NCI-H1417 treated with DMSO at 0.1 percent for 48 hours (cell line): ENCODE measurements at places on chromosomes 1 and 21.

GRCh38 chr1:244654108-244655038 lies 1.4 kb downstream of the DESI2 start:
- DNase-seq: no peak

DNA sequence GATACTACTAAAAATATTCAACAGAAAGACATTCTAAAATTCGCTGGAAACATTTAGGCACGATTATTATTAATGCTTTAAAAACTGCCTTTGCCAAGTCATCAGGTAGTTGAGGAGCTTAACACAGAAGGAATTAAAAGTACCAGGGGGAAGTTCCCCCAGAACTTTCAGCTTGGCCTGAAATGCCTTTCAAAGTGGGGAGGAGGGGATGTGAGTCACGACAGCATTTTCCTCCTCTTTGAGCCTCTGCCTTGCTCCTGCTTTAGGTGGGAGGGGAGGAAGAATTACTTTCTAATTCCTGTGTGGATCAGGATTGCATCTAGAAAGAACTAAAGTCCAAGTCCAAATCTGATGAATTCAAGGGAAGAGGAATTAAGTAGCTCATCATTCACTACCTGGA lies 183.7 kb downstream of the CLIC6 start:
- DNase-seq: no peak

GRCh38 chr1:11868331-11868980 lies 9.7 kb upstream of the NPPB start:
- DNase-seq: no peak

GRCh38 chr1:169765580-169766331 lies 29.0 kb downstream of the METTL18 start:
- DNase-seq: no peak

DNA sequence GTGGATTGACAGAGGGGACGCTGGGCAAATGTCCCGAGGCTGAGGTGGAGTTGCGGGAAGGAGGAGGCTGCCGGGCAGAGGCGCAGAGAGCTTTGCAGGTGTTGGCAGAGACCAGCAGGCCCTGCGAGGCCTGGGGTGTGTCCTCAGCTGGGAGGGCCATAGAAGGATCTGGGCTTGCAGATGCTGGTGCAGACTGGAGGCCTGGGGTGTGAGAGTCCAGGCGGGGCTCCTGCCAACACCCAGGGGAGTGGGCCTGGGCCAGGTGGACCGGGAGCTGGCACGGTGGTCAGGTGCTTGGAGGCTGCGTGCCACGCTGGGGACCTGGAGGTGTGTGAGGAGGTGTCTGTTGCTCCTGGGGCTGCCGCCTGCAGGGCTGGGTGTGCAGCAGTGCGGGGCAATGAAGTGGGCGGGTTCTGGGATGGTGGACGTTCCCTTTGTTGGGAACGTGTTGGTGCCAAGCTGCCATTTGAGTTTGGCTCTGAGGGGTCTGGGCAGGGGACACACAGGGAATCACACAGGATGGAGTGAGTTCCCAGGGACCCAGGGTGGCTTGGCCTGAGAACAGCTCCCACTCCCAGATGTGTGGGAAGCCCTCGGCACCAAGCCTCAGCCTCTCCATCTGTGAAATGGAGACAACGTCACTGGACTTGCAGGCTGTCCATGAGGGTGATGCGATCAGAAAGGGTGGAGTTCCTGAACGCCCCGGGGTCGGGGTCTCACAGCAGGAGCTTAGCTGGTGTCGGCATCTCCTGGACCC lies 39.9 kb upstream of the POFUT2 start:
- DNase-seq: no peak

DNA sequence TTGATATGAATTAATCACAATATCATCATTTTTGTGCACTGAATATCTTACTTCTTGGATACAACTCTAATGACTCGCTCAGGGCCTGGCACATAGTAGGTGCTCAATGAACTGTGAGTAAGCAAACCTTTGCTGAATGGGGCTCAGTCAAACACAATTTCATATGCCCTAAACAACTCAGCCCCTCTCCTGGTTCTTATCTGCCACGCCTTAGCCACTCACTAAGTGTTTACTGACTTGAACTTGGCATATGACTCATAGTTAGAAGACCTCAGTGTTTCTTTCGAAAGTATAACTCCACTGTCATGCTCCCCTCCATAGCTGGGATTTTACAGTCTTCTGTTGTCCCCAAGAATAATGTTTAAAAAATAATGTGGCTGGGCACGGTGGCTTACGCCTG lies 4.8 kb upstream of the IFNLR1 start:
- no peak for DNase-seq

GRCh38 chr1:248111157-248111556 lies 16.2 kb downstream of the OR2L13 start:
- DNase-seq: no peak

- DNase-seq: no peak
These were observed 146.9 kb upstream of the DUSP10 start for GRCh38 chr1:221888801-221889200.

GRCh38 chr21:26041431-26042180 lies 129.0 kb downstream of the APP start:
- DNase-seq: no peak

GRCh38 chr1:235320521-235321179 lies 7.3 kb downstream of the ARID4B start:
- DNase-seq: no peak

- no peak for DNase-seq
These were observed 63.9 kb downstream of the CAPN2 start for GRCh38 chr1:223776075-223776814.

- DNase-seq: no peak
These were observed 75.3 kb upstream of the RGS4 start for GRCh38 chr1:162993846-162994245.

DNA sequence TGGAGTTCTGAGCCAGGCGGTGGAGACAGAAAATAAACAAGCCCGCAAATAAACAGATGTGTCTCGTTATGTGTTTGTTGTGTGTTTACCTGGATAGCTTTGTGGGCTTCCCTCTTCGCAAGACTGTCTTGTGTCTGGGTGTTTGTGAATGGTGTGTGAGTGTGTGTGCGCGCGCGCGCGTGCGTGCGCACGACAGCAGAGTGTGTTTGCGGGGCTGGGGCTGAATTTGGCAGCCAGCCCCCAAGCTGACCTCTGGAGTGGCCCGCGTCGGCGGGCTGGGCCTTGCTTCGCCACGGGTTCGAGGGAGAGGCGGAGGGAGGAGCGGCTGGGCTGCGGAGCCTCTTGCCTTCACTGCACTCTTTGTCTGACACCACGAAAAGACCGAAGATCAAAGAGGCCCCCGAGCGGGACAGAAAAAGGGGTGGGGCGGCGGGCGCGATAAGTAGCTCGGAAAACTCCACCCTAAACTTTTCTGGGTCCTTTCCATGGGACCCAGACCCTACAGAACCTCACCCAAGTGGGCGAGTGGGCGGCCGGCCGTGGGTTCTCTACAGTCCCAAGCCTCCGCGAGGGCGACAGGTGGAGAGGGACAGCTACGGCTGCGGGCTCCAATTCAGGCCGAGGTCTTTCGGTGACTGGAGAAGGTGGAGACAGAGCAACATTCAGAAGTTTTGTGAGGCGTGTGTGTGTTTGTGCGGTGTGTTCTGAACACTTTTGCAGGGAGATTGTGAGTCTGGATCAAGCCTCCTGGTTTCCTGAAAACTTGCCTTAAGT lies 14.5 kb downstream of the PAX7 start:
- DNase-seq: no peak

DNA sequence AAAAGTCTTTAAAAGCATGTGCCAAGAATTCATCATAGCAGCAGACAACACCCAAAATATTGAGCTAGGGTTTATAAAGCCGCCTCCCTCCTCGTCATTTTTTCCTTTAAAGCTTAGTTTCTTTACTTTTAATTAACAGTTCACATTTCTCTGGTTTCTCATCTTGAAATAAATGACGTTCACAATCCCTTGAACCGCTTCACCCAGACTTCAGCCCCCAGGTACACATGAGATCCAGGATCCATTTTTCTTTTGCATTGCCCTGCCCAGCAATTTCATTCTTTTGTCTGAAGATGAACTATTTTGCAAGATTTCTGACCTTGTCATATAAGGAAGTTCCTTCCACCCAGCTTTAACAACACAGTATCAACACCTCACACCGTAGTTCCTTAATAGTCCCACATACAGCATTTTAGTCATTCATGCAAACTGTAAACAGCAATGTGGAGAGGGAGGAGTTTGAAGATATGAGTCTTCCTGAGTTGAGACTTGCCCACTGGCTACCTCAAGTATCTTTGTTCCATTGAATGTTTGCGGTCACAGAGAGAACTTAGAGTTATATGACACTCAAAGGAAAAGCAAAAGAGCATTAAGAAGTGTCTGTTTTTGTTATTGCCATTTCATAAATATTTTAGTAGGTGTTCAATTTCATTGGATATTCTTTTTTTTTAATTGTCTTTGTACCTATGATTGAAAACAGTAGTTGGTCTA lies 35.3 kb upstream of the CACYBP start:
- no peak for DNase-seq

DNA sequence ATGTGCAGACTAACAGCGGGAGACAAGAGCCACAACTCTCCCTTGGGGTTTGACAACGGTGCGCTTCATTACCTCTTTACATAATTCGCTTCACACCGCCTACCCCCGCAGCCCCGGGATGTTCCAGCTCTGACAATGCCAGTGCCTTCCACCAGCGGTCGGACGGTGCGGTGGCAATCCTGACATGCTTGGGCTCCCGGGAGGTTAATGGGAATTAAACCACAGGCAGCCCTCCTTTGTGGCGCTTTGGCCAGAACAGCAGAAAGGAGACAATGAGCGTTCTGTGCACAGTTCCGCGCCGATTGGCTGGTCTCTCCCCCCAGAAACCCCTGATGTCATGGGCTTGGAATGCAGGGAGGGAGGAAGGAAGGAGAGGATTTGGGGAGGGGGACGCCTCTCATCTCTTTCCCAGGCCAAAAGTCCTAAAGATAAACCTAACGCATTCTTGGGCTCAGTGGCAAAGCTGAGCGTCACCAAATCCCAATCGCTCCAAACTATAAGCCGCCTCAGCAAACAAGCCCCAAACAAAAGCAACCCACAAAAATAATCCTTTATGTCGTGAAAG lies 1.3 kb downstream of the CNN3 start:
- DNase-seq: no peak

DNA sequence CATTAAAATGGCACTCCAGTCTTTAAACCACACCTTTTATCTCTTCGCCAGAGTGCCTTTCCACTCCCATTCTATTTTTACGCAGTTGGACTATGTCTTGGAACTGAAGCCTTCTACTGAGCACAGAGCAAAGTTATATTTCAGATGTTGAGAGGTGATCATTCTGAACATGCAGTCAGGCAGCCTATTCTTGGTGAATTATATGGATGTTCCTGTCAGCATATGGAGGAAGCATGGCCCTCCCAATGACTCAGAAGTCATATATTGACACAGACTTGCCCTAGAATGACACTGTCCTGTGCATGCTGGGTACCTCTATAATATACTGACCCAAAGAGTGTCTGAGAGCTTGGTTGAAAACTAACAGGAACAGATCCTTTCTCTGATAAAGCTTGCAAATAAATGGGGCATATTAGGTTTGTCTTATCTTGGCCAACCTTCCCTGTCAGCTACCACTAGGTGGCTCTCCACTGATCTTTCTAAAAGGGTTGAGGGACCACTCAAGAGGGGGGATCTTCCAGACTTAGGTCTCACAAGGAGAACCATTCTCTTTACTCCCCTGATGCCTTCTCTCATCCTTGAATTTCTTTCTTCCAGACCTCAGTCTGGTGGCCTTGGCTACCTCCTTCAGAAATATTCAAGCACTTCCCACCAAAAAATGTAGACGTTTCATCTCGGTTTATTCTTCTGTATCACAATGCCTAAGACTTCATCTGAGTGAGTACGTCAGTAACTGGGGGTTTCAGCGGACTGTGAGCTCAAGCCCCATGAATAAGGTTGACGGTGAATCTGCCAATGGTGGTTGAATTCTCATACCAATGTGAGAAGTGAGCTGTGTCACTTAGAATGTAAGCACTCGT lies 11.8 kb upstream of the ALG14 start:
- DNase-seq: no peak

DNA sequence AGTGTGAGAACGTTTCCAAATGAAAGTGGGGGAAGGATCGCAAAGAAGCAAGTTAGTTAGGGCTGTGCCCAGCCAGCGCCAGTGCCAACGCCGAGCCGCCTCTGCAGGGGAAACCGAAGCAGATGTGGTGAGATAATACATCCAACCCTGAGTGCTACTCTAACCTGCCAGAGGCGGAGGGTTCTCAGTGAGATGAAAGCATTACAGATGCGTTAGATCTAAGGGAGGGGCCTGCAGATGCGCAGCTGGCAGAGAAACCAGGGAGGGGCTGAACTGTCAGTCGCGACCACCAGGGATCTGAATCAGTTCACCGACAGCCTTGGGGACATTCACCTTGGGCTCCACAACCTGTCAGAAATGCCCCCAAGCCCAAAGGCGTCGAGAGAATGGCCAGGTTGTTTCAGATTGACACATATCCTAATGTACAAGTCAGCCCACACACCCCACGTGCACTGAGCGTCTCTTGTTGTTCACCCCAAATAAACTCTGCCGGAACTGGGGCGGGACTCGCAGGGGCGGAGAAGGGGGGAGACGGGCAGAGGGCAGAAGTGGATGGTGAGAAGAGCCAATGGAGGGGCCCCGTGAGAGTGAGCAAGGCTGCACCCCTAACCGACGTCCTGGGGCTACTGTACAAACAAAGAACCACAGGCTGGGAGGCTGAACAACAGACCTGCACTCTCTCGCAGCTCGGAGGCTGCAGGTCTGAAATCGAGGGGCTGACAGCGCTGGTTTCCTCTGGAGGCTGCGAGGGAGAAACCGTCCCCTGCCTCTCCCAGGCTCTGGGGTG lies 8.7 kb upstream of the UMODL1 start:
- DNase-seq: no peak

GRCh38 chr1:163056831-163057230 lies 12.3 kb upstream of the RGS4 start:
- DNase-seq: no peak
